ENCODE measurements at places on chromosomes 3 and 15. TPM values are rescaled to one million over a fixed set of nuclear protein-coding genes. Genes with fewer than 3 reads are reported as not detected.

GRCh38 chr15:68821841-68822381 lies 1.2 kb upstream of the ANP32A start:
- DNase-seq, result no peak

- no peak for DNase-seq
Measured at GRCh38 chr3:59258550-59259260, 208.9 kb upstream of the CFAP20DC start.

DNA sequence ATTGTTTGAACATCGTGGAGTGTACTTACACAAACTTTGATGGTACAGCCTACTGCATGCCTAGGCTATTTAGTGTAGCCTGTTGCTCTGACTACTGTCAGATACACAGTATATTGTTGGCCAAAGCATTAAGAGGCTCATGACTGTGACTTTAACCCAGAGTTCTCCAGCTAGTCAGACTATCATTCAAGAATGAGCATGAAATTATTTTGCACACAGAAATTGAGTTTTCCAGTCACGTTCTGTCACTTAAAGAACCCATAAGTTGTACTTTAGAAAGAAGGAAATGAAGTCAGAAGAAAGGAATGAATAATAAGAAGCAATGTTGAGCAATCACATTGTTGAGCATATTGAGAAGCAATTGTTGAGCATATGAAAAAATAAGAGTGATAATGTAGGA lies 37.6 kb upstream of the SLC22A13 start:
- DNase-seq, result no peak

- DNase-seq, result no peak
Measured at GRCh38 chr3:149990423-149990948, 19.8 kb upstream of the PFN2 start.

- no peak for DNase-seq
Measured at GRCh38 chr3:112362221-112362620, 29.3 kb downstream of the CD200 start.

- DNase-seq, result no peak
Measured at GRCh38 chr3:100635273-100635701, 25.9 kb downstream of the ADGRG7 start.

DNA sequence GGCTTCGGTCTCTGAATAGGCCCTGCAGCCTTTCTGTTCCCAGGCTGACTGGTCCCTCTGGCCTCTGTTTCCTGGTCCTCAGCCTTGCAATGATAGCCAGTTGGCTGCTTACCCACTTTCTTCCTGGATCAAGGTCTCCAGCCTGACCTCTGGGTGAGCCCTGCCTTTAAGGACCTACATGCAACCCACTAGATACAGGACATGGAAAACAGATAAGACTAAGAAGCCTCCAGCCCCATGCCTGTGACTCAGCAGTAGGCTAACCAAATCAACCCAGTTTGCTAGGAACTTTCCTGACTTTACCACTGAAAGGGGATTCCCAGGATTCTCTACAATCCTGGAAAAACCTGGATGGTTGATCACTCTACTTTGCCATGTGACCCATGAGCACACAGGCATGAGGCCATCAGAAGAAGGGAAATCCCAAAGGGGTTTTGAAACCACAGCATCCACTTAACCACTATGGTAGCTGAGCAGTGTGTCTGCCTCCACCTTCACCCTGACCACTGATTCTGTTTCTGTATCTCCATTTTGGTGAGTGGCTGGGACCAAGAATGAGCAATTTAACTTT lies 188.1 kb downstream of the CHST2 start:
- no peak for DNase-seq

DNA sequence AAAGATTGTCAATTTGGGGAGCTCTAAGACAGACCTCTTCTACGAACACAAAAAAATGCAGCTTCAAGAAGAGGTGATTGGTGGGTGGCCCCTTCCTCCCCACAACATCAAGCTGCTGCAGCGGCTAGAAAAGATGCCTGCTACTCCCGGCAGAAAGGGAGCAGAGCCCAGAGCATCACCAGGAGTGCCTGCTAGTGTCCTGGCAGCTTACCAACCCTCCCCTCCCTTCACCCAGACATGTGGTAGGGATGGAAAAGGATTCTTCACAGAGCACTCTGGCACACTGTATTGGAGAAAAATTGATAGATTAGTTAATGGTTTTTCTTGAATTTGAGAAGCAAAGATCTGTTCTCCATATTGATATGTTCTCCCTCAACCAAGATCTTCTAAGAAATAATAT lies 10.8 kb downstream of the IP6K1 start:
- DNase-seq, result no peak

- peak; percentile 17 for DNase-seq
Measured at GRCh38 chr3:154121701-154122551, 736 bp downstream of the ARHGEF26 start.

DNA sequence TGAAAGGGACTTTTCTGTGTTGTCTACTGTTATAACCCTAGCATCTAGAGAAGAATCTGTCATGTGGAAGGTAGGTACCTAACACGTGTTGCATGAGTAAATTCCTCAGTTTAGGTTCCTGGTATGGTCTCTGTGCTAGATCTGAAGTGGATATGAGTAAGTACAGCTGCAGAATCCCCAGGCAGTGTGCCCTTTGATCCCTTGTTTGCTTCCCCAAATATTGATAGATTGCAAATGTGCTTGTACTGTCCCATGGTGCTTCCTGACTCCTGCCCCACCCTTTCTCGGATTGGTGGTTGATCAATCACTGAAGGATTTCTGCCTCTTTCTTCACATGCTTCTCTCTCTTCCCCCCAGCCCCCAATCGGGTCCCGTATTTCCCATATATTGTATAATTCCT lies 450.4 kb downstream of the UNC13C start:
- DNase-seq, result no peak

GRCh38 chr3:123026565-123027291 lies 835 bp downstream of the SEMA5B start:
- peak; percentile 41 for DNase-seq

- no peak for DNase-seq
Measured at GRCh38 chr3:170021083-170021482, 16.7 kb upstream of the GPR160 start.

DNA sequence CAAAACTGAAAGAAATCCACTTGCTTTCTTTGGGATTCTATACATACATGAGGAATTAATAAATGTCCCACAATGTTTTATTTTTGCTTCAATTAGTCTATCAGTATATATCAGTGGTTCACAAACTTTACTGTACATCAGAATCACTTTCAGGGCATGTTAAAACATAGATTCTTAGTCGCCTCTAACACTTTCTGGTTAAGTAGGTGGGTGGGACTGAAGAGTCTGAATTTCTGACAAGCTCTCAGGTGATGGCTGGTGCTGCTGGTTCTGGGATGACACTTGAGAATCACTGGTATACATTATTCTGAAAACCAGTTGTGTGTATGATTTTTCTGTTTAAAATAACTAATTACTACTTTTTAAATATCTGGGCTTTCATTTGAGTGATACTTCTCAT lies 393.3 kb downstream of the TBC1D5 start:
- no peak for DNase-seq

Gene CLRN1
- total RNA-seq, result not detected

Gene SCN11A
- total RNA-seq, result 0.05 TPM

Gene GHSR
- not detected for total RNA-seq

Gene IVD
- total RNA-seq, result 101 TPM
